GM20000 (cell line): ENCODE measurements at places on chromosomes 4 and X.
A peak's percentile ranks its signal among the peaks of the same experiment; 100 is the strongest.

- DNase-seq: no peak
These were observed 52.2 kb downstream of the AFAP1 start for GRCh38 chr4:7887436-7887835.

GRCh38 chr4:111890412-111890811 is 254.8 kb upstream of the FAM241A start:
- DNase-seq: no peak

- DNase-seq: peak; percentile 88
These were observed 580 bp upstream of the MMGT1 start for GRCh38 chrX:135974279-135974856.

DNA sequence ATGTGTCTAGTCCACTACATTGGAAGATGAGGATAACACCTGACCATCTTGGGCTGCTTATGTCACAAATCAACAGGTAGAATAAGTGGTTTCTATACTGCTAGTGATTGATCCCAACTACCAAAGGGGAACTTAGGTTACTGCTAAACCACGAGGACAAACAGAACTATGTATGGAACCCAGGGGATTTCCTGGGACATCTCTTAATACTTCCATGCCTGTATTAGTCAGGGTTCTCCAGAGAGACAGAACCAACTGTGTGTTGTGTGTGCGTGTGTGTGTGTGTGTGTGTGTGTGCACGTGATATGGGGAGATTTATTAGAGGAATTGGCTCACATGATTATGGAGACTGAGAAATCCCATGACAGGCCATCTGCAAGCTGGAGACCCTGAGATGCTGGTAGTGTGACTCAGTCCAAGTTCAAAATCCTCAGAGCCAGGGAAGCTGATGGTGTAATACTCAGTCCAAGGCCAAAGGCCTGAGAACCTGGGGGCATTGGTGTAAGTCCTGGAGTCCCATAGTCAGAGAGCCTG is 16.2 kb upstream of the AFF1 start:
- DNase-seq: no peak

DNA sequence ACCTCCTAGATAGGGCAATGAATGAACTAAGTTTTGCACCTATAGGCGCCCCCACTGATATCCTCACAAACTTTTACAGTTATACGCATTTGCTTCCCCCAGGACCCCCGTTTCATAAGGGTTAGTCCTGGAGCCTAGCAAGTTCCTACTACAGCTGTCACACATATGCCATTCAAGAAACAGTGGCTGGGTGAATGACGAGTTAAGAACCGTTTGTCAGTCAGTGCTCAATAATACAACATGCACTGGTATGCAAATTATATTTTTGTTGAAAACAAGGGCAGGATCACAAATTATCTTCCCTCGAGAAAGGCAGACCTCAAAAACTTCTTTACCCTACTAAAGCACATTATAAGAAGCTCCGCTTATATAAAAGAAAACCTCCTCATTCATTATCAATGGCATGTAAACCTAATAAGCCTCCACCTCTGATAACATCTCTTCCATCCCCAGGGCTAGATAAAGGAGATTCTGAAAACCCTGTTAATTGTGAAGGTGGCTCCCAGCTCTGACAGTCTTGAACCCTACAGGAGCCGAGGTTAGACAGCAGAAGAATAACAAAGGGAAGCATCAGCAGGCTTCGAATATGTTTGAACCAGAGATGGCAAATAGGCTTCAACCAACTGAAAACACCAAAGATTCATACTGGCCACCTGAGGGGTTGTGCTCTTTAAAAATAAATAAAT is 40.3 kb downstream of the AFAP1 start:
- DNase-seq: no peak

GRCh38 chrX:99415470-99415869 is 994.6 kb downstream of the PCDH19 start:
- no peak for DNase-seq

- no peak for DNase-seq
These were observed 67.1 kb downstream of the CC2D2A start for GRCh38 chr4:15536552-15537499.

DNA sequence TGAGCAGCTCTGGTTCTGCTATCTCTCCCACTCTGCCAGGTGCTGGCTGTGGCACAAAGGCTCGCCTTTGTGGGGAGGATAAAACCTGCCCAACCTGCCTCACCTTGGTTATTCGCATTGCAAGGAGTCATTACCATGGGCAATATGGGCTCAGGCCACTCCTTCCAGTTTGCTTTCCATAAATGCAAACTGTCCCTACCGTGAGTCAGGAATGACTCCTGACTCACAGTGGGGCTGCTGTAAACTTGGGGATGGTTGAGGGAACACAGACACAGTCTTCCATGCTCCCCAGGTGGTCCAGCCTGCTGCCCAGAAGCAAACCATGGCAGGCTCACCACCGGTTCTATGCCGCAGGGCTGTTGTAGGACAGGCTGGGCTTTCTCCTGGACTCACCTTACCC is 36.1 kb downstream of the COQ2 start:
- DNase-seq: no peak

GRCh38 chrX:23434356-23434884 is 99.8 kb downstream of the PTCHD1 start:
- no peak for DNase-seq
